Left ventricle myocardium inferior (tissue), 1 donor: ENCODE measurements at places on chromosomes 3 and 15.

DNA sequence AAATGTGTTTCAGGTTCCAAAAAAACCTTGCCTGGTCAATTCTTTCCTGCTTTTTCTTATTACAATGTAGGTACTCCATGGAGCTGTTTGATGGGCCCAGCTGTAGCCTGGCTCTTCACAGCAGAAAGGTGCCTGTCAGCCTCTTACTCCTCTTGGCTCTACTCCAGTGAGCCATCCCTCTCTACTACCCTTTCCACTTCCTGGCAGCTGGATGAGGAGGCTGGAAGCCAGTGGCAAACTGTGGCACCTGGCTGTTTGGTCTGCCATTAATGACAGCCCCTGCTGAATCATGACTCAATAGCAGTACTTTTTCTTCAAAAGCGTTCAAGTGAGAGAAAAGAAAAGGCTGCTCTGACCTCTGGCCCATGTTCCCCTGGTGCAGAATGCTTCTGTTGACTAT lies 618.1 kb downstream of the PYDC2 start:
- H3K4me1 ChIP-seq: peaks cover 7% of the 10 kb centered on the region
- H3K27ac ChIP-seq: no peak overlapping the region
- no peaks in the 10 kb centered on the region for H3K36me3 ChIP-seq
- no peak overlapping the region for H3K4me3 ChIP-seq

DNA sequence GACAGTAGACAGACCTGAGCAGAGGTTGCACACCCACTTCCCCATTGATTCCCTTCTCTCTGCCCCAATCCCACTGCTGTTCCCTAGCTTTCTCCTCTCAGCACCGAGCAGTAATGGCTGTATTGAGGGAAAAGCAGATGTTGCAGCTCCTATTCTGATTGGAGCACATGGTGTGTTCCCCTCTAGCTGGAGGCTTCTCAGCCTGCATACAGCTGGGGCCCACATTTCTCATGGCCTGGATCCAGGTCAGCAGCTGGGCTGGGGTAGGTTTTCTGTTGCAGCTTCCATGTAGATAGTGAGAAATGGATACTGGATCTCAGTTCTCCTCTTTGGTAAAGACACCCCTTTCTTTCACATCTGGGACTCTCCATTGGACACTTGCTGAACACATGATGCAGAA lies 50.1 kb downstream of the RYR3 start:
- peak; percentile 48 for DNase-seq
- no peak overlapping the region for H3K4me3 ChIP-seq
- no peaks in the 10 kb centered on the region for H3K36me3 ChIP-seq
- no peaks in the 10 kb centered on the region for H3K4me1 ChIP-seq
- H3K27me3 ChIP-seq: no peaks in the 10 kb centered on the region
- H3K27ac ChIP-seq: no peak overlapping the region

GRCh38 chr3:127822041-127822681 lies at the start of gene MGLL:
MGLL (minus strand) TSS chr3:127822515; CDS start chr3:127822318, 197 bp downstream.
- peaks cover 3% of the 10 kb centered on the region for H3K36me3 ChIP-seq
- H3K4me1 ChIP-seq: peaks cover 61% of the 10 kb centered on the region
- DNase-seq: peak; percentile 49
- H3K4me3 ChIP-seq: peak within 1 kb of the TSS; percentile 95
- H3K27ac ChIP-seq: peak within 1 kb of the TSS; percentile 96

DNA sequence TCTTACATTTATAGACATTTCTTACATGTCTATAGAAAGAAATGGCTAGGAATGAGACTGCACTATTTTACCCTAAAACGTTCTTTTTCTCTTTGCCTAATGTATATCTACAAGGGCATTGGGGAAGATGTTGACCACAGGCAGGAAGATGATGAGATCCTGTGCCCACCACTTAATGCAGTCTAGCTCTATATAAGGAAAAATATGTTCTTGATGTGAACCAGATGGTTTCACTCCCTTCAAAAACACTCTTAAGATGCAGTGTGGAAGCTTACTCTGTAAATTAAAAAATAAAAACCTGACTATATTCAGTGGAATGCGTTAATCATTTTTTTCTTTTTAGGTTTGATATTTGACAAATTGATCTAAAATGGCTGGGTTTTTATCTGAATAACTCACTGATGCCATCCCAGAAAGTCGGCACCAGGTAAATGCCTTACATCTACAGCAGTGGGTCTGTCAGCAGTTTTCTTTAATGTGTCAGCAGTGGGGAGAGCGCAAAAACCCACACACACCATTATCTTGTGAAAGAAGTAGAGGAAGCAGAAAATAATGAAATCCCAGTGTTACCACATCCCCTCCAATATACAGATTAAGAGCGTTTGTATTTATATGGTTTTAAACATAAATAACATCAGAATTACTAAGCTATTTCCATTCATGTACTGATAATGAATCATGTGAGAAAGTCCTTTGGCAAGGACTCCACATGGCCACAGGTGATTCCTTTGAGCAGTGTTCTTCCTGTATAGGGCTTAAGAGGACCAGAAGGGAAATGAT lies 10.1 kb downstream of the AGTR1 start:
- H3K27ac ChIP-seq: no peak overlapping the region
- no peak overlapping the region for H3K4me3 ChIP-seq
- H3K27me3 ChIP-seq: no peaks in the 10 kb centered on the region
- H3K4me1 ChIP-seq: no peaks in the 10 kb centered on the region
- DNase-seq: no peak

DNA sequence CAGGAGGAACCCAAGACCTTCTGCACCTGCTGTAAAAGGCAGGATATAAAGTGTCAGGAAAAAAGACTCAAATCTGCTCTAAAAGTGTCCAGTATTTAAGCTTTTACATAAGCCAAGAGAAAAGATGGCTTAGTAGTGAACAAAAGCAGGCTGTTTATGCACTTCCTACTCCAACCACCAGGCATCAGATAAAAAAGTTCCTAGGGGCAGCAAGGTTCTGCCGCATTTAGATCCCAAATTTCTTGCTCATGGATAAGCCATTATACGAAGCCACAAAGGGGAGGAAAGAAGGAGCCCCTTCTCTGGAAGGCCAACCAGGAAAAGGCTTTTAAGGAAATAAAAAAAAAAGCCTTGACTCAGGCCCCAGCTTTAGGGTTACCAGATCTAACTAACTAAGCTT lies 10.6 kb upstream of the SLC9C1 start:
- peak overlapping the region; percentile 66 for H3K4me3 ChIP-seq
- H3K27me3 ChIP-seq: no peaks in the 10 kb centered on the region
- H3K27ac ChIP-seq: peak overlapping the region; percentile 39
- no peaks in the 10 kb centered on the region for H3K36me3 ChIP-seq
- peaks cover 28% of the 10 kb centered on the region for H3K4me1 ChIP-seq

DNA sequence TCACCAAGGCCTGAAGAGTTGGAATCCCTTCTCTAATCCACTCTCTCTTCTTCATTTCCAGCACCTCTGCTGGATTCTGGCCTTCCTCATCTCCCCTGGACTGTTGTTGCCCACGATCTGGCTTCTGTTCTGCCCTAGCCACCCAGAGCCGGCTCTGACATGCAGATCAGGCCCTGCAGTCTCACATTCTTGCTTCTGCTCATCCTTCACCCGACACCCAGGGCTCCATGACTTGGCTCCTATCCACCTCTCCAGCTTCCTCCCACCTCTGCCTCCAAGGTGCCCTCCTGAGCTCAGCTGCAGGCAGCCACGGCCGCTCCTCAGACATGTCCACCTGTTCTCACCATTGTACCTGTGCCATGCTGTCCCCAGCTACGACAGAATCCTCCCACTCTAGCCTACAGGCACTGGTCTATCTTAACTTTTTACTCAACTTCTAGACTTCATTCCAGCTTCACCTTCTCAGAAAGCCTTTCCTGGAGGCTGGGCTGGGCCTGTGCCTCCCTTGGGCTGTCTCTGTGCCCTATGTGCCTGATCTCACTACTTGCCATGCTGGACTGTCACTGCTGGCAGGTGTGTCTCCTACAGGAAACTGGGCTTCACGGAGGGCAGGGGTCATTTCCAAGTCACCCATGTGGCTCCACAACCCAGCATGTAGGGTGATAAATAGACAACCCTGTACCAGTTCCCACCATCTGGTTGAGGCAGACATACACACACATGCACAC lies 16.0 kb upstream of the TBC1D21 start:
- DNase-seq: no peak
- no peak overlapping the region for H3K27ac ChIP-seq
- no peak overlapping the region for H3K4me3 ChIP-seq

DNA sequence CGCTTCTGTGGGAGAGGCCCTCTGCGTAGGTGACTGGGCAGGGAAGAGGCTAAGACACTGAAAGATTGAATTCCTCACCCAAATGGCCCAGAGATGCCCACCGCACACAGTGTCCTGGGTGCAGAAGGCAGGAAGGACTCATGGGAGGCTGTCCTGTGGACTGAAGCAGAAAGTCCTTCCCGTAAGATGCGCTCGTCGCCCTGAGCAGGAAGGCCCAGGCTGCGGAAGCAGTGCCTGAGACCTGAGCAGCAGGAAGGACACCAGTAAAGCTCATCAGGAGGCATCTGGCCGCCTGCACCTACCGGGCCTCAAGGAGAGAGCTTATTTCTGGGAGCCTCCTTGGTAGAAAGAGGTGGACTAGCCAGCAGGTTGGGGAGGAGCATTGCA lies 3.3 kb downstream of the PAK6 start:
- no peaks in the 10 kb centered on the region for H3K36me3 ChIP-seq
- H3K4me1 ChIP-seq: peaks cover 11% of the 10 kb centered on the region
- H3K27me3 ChIP-seq: peaks cover 33% of the 10 kb centered on the region
- no peak for DNase-seq
- no peak overlapping the region for H3K4me3 ChIP-seq

GRCh38 chr15:25930931-25931330 lies 67.8 kb upstream of the ATP10A start:
- H3K27me3 ChIP-seq: peaks cover 17% of the 10 kb centered on the region
- peaks cover 10% of the 10 kb centered on the region for H3K4me1 ChIP-seq
- H3K27ac ChIP-seq: no peak overlapping the region
- no peak for DNase-seq

GRCh38 chr3:159668990-159669476 lies 319.6 kb upstream of the IL12A start:
- H3K4me1 ChIP-seq: peaks cover 33% of the 10 kb centered on the region
- peak overlapping the region; percentile 60 for H3K27ac ChIP-seq
- no peaks in the 10 kb centered on the region for H3K27me3 ChIP-seq
- no peak overlapping the region for H3K4me3 ChIP-seq
- no peaks in the 10 kb centered on the region for H3K36me3 ChIP-seq

DNA sequence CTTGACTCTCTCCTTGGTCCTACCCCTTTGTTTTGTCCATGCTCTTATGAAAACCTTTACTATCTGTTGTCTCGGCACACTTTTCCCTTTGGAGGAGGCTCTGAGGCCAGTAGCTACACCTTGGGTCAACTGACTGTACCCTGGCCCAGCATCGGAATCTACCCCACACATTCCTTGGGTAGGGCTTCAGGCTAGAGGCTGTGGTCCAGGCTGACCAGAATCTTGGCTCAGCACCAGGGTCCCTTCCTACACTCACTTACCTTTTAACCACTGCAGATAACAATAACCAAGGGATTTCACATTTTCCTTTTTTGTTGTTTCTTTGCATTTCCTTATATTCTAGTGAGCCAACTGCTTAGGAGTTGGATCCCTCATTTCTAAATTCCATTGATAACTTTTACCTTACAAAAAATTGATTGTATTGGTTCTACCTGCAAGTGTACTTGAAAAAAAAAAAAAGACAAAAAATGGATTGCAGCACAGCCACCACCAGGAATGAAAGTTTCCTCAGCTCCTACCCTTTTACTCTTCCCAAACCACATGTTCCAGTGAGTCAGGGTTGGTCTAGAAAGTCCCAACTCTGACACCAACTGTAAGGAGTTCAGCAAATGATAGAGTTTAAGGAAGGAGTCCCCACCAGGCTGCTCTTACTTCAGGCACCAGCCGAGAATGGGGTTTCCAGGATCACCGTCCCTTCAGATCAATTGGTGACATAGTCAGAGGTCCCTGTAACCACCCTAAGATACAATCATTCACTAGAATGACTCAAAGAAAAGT lies 95.6 kb downstream of the FBLN2 start:
- H3K27ac ChIP-seq: no peak overlapping the region
- DNase-seq: no peak
- H3K27me3 ChIP-seq: peaks cover 60% of the 10 kb centered on the region
- peaks cover 8% of the 10 kb centered on the region for H3K4me1 ChIP-seq

GRCh38 chr15:33795070-33795469 lies 173.2 kb upstream of the CHRM5 start:
- no peak overlapping the region for H3K27ac ChIP-seq
- no peaks in the 10 kb centered on the region for H3K36me3 ChIP-seq
- no peaks in the 10 kb centered on the region for H3K4me1 ChIP-seq
- H3K27me3 ChIP-seq: peaks cover 18% of the 10 kb centered on the region

DNA sequence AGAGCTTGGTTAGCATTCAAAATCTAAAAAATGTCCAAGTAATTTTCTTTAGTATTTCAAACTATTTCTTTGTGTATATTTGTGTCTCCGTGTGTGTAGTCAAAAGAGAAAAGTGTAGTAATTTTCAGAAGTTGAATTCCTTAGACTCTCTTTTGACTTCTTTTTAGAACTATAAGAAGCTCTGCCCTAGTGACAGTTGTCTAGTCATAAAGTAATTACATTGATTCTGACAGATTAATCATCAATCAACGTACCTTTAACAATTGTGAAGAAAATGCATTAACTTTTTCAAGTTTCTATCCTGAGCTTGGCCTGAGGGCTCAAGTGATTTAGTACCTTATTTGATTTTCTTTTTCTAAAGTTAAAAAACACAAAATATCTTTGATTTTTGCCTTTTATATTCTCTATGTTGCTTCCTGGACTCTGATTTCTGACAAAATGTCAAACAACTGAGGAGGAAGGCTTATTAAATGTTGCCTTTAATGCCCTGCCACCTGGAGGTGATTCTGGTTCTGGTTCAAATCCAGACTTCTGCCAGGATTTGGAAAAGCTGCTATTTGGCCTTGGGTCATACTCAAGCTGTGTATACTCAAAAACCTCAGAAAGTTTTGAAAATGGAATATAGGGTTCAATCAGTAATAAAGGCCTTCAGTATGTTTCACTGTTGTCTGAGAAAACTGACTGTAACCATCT lies 653.6 kb downstream of the NSUN3 start:
- no peaks in the 10 kb centered on the region for H3K36me3 ChIP-seq
- no peak for DNase-seq
- H3K27me3 ChIP-seq: no peaks in the 10 kb centered on the region

DNA sequence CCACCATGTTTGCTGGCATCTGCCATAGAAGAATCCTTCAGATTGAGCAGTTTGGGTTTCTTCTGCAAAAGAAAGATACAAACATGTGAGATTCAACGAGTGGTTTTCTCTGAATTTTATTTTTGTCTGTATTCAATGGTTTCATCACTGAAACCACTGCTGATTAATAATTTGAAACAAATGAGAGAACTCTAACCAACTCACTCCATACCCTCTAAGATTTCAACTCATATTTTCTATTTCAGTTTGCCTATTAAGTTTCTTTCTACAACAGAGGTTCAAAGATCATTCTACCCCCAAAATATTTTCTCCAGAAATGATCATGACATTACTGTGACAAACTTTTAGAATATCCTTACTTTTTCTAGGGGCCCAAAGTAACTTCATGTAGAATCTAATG lies 38.7 kb upstream of the MAN2C1 start:
- H3K36me3 ChIP-seq: peaks cover 96% of the 10 kb centered on the region
- no peaks in the 10 kb centered on the region for H3K4me1 ChIP-seq
- H3K27me3 ChIP-seq: no peaks in the 10 kb centered on the region
- no peak for DNase-seq
- H3K27ac ChIP-seq: no peak overlapping the region

GRCh38 chr15:74206801-74207281 lies 4.3 kb upstream of the STRA6 start:
- no peaks in the 10 kb centered on the region for H3K27me3 ChIP-seq
- no peak overlapping the region for H3K4me3 ChIP-seq
- H3K4me1 ChIP-seq: peaks cover 22% of the 10 kb centered on the region
- no peaks in the 10 kb centered on the region for H3K36me3 ChIP-seq
- no peak for DNase-seq

- no peaks in the 10 kb centered on the region for H3K36me3 ChIP-seq
- no peaks in the 10 kb centered on the region for H3K27me3 ChIP-seq
- DNase-seq: no peak
- H3K4me3 ChIP-seq: no peak overlapping the region
- H3K4me1 ChIP-seq: no peaks in the 10 kb centered on the region
- H3K27ac ChIP-seq: peak overlapping the region; percentile 74
Observed at GRCh38 chr15:95086531-95087252, 855.3 kb downstream of the MCTP2 start.
